ENCODE measurements at places on chromosomes 2 and 18. TPM values are rescaled to one million over a fixed set of nuclear protein-coding genes. Genes with fewer than 3 reads are reported as not detected.

NEURL3 gene
- not detected for total RNA-seq

THSD7B gene
- not detected for total RNA-seq

PCARE gene
- not detected for total RNA-seq

RAD51AP2 gene
- not detected for total RNA-seq

CRYGC gene
- total RNA-seq = not detected

COL5A2 gene
- 257 TPM for total RNA-seq

RGPD3 gene
- 0.18 TPM for total RNA-seq

MGAT4A gene
- under 0.01 TPM for total RNA-seq

AMER3 gene
- not detected for total RNA-seq

DNA sequence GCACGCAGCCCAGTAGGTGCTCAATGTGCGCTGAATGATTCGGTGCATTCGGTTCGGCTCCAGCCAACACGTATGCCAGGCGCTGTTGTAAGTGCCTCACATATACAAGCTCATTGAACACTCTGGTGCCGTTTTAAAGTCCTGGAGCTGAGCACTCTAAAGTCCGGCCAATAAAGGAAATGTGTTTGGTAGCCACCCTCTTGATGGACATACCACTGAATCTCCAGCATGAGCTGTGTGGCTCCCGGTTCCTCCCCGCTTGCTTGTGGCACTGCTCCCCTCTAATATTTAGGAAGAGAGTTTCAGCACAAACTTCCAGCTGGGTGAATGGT is 112.1 kb downstream of the MCFD2 start:
- DNase-seq = no peak

GRCh38 chr2:62412347-62412742 is 93.7 kb downstream of the TMEM17 start:
- peak; percentile 7 for DNase-seq

GRCh38 chr18:9719421-9719981 is 11.4 kb downstream of the RAB31 start:
- peak; percentile 85 for DNase-seq

DNA sequence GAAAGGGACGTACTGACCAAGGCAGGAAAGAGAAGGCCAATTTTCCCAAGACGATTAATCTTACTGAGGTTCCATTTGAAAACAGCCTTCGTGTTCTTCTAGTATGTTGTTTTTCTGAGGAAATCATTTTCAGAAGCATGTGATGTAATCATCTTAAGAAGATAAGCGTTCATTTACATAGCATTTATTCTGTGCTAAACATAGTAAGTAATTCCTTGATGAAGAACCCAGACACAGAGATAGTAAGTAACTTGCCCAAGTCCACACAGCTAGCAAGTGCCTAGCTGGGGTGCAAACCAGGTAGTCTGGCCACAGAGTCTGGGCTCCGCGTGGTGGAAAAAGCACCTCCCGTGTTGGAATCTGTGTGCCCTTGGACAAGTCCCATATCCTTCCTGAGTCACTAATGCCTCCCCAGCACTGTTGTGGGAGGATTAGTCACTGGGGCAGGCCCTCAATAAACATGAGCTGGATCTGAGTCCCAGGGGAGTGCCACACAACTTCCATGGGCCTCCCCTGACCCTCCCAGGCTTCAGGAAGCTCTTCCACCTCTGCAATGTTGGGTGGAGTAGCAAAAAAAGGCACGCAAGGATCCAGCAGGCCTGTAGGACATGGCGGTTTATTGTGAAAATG is 26.9 kb upstream of the ASAP2 start:
- DNase-seq = peak; percentile 90

DNA sequence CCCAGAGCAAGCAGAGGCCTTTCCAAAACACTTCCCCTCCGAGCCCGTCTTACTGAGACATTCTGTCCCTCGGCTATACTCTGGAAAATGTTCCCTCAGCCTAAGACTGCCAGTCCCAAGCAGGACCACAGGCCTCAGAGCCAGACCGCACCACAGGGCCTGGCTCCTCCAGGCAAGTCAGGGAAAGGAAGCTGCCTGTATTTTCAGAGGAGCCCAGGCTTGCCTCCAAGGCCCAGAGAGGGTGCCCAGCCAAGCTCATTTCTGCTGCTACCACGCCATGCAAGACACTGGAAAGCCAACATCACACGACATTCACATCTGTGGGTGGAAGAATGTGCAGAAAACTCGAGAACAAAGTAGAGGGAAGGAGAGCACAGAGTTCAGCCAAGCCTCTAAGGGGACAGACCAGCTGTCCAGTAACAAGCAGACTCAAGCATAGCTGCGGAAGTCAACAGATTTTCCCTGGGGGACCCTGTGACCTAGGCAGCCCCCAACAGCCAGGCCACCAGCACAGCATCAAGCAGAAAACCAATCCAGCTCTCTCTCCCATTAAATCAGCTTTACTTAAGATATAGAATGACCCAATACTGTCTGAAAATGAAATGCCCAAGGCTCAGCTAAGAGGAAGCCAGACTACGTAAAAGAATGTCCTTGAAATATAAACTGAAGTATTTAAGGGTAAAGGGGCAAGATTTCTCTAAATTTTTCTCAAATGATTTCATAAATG is 123.9 kb downstream of the ZFP36L2 start:
- DNase-seq = peak; percentile 77

- peak; percentile 25 for DNase-seq
These were observed 26.1 kb downstream of the KCTD18 start for GRCh38 chr2:200483729-200484198.

DNA sequence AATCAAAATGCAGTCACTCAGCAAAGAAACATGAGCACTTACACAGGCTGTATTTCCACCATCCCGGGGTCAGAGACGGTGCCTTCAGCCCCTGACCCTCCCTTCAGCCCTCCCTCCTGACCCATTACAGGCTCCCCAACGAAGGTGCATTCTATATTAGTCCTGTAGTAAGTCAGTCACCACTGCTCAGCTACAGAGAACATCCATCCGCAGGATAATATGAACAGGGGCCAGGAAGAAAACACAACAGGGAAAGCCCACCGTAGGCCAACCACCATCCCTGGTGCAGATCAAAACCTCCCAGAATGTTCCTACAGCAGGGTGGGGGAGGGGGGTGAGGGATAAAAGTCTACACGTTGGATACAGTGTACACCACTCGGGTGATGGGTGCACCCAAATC is 15.1 kb downstream of the PXDN start:
- no peak for DNase-seq

GRCh38 chr2:221559991-221560390 is 12.1 kb downstream of the EPHA4 start:
- DNase-seq = no peak

DNA sequence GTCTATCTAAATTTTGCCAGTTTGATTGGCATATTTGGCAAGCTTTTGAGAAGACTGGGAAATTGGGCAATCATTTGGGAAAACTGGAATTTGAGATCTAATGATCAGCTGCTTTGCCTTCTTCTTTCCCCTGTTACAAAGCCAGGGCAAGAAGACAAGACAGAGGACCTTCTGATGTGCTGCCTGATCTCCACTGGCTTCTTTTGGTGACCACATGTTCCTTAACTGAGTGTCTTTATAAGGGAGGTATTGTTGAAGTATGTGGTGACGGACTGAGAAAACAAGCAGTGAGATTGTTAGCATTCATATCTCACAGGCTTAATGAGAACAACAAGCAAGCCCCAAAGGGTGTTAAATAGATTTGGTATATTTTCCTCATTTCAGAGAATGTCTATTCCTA is 175.8 kb downstream of the SLC8A1 start:
- DNase-seq = no peak

- DNase-seq = no peak
These were observed 65.7 kb downstream of the ACTR2 start for GRCh38 chr2:65293376-65293775.

GRCh38 chr18:13216092-13216582 is 2.4 kb upstream of the LDLRAD4 start:
- peak; percentile 47 for DNase-seq

GRCh38 chr18:21629089-21629832 is 17.1 kb downstream of the SNRPD1 start:
- DNase-seq = no peak

GRCh38 chr2:84782717-84783442 is 98.0 kb downstream of the TRABD2A start:
- peak; percentile 17 for DNase-seq

DNA sequence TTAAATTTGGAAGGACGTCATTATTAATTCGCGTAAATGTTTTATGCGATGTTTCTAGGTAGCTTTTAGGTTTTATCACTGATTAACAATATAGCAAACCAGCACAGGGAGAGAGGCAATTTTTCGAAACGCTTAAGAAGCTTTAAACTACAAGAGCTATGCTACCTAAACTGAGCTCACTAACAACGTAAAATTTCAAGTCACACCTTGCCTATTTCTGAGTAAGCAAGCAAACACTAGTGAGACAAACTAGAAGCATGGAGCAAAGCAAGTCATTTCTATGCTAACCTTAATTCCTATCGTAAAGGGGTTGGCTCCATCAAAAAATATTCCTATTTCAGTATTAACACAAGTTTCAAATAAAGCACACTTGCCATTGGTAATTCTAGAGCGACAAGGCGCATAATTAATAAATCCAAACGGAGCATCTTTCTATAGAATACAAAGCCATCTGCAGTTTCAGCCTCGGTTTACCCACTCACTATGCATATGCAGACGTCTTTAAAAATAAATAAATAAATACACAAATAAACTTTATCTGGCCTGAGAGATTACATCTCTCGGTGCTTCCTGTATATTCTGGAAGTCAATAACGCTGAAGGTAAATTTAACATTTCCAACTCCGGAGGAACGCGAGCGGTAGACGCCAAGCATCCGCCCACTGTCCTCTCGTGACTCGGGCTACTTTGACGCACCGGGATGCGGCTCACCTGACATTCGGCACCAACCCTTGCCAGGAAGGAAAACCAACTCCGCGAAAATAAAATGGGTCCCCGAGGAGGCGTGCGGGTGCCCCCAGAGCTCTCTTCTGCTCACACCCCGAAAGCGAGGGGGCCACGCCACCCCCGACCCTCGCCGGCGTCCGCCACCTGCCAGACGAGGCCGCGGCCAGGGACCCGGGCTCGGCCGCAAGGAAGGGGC is 947 bp downstream of the ITSN2 start:
- no peak for DNase-seq

DNA sequence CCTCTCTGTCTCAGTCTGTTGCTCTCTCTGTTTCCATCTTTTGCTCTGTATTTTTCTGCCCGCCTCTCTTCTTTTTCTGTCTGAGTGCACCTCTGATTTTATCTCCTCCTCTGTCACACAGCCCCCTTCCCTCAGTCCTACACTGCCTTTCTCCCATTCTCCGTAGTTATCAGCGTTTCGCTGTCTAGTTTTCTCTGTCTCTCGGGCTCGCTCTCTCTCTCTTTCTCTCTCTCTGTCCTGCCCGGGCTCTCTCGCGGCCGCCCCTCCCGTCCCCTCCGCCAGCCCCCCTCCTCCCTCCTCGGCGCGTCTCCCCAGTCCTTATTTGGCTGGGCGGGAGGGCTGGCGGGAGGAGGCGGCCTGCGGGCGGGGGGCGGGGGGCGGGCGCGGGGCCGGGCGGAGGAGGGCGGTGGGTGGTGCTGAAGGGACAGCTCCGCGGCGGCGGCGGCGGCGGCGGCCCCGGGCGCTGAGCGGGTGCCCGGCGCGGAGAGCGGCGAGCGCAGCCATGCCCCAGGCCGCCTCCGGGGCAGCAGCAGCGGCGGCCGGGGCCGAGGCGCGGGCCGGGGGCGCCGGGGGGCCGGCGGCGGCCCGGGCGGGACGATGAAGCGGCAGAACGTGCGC is at the start of gene KCNK3:
Gene KCNK3 (plus strand): TSS at position 444 of the 618 bp plus-strand sequence. CDS start 154 bp downstream, at position 598.
- DNase-seq = peak; percentile 25

DNA sequence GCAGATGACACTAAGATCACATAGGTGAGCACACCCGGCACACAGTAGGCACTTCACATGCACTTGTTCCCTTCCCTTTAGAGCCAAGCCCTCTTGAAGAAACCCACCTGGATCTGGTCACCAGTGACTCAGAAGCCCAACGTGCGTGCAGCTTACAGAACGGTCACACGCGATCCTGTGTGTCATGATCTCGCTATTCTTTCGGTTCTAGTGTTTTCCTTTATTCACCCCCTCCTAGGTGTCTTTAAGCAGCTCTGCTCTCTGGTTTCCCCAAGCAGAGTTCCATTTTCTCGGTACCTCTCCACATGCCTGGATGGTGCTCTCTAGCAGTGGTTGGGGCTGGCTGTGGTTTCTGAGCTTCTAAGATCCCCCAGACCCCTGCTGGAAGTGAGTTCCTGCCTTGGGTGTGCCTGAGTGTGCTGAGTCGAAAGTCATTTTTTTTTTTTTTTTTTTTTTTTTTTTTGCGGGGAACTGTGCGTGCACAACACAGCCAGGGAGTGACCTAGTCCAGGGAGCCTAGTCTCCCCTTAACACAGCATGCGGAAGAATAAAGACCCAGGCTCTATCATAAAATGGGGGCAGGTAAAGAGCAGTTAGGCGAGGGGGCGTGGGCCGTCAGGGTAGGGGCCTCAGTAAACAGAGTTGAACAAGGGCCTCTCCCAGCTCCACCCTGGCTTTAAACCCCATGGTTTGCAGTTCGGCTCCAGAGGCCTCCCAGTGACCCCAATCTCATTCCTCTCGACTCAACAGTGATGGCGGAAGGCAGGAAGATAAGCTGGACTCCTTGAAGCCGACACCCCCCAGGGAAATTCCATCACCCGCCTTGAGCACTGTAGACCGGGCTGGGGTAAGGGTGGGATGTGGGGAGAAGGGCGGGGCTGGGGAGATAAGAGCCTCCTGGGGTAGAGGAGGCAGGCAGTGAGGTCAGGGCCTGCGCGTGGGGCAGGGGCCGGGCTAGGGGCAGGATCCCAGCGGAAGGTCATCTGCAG is 29.8 kb upstream of the DNMT3A start:
- DNase-seq = no peak

- peak; percentile 32 for DNase-seq
These were observed 308.4 kb upstream of the THUMPD2 start for GRCh38 chr2:40087434-40087833.

DNA sequence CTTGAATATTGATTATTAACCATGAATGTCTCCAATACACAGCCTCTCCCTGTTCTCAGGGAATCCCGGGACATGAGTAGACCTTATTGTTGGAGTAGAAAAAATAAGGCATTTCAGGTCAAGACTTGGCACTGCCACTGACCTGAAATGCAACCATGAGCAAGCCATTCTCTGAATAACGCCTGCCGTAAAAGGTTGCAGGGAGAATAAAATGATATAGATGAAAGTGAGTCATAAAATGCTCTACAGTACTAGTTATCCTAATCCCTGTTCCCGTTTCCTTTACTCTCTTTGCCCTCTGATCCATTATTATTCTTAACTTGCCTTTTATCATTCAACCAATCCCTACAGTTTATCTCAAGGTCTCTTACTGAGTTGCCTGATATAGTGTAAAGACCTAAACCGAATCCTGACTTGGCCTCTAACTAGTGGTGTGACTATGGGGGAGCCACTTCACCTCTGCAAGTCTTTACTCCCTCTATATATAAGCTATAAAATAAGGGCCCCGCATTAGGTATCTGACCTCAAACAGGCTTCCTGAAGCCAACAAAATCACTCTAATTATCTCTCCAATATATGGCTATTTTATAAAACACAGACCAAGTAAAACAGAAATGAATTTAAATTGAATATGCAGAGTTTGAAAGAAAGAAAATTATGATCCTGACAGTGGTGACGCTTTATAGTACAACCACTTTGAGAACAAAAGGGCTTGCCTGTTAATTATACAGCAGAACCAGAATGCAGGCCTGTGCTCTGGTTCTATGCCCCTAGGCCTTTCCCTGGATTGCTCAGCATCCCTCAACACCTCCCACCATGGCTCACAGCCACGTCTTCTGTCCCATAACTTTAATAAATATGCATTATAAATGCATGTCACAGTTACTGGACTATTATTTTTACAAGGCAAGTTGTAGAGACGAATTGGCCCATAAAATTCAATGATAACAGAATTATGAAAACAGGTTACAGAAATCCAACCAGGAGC is 183.1 kb downstream of the STK39 start:
- no peak for DNase-seq

- peak; percentile 19 for DNase-seq
These were observed 41.7 kb downstream of the MYOM1 start for GRCh38 chr18:3177902-3178687.
